Upper lobe of right lung (tissue), 1 donor: ENCODE measurements at places on chromosomes 16 and 17. TPM values are rescaled to one million over a fixed set of nuclear protein-coding genes. Genes with fewer than 3 reads are reported as not detected.

TSR1 gene
- 17.7 TPM for total RNA-seq

KCTD19 gene
- 1.4 TPM for total RNA-seq

TNFRSF13B gene
- not detected for total RNA-seq

QRICH2 gene
- total RNA-seq = 3.4 TPM

MT1M gene
- 40.3 TPM for total RNA-seq

RPS15A gene
- 983 TPM for total RNA-seq

KRT35 gene
- total RNA-seq = not detected

VPS9D1 gene
- total RNA-seq = 15.7 TPM

RHBDL1 gene
- total RNA-seq = 2.0 TPM

KCNH4 gene
- total RNA-seq = 0.26 TPM

EME1 gene
- 1.3 TPM for total RNA-seq

GRCh38 chr17:83100220-83100852, 20.9 kb downstream of the METRNL start:
- DNase-seq = no peak

- DNase-seq = no peak
Measured at GRCh38 chr17:42202159-42202558, 7.9 kb upstream of the GHDC start.

- no peak for DNase-seq
Measured at GRCh38 chr16:3112881-3113574, 642 bp downstream of the ZNF205 start.

GRCh38 chr17:19724501-19725420, 8.4 kb upstream of the SLC47A2 start:
- peak; percentile 91 for DNase-seq

DNA sequence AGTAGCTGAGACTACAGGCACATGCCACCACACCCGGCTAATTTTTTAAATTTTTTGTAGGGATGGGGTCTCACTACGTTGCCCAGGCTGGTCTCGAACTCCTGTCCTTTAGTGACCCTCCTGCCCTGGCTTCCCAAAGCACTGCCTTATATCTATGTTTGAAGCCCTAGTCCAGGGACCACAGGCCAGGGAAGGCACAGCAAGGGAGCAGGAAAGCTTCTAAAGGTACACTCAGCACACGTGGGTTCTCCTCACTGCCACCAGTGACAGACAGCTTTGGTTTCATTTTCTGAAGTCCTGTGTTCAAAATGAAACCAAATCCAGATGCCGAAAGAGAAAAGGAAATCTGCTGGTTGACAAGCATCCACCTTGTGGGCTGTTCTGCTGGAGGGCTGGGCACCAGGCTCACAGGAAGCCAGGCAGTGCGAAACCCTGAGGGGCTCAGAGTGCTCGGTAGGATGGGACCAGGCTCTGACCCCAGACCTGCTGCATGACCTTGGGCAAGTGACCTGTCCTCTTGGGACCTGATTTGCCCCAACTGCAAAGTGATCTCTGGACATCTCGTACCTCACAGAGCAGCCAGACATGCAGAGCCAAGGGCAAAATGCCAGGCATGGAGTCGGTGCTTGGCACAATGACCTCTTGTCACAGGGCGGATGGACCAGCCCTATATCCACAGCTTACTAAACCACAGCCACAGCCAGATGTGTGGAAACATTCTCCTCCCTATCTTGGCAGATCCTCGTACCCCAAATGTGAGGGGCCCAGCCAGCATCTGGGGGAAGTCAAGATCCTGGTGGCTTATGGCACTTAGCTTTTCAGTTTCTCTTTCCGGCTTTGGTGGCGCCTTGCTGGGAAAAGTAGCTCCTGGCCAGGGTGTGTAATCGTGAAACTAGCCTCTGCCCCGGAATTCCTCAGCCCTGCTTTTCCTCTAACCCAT, 2.8 kb upstream of the SOCS1 start:
- no peak for DNase-seq

DNA sequence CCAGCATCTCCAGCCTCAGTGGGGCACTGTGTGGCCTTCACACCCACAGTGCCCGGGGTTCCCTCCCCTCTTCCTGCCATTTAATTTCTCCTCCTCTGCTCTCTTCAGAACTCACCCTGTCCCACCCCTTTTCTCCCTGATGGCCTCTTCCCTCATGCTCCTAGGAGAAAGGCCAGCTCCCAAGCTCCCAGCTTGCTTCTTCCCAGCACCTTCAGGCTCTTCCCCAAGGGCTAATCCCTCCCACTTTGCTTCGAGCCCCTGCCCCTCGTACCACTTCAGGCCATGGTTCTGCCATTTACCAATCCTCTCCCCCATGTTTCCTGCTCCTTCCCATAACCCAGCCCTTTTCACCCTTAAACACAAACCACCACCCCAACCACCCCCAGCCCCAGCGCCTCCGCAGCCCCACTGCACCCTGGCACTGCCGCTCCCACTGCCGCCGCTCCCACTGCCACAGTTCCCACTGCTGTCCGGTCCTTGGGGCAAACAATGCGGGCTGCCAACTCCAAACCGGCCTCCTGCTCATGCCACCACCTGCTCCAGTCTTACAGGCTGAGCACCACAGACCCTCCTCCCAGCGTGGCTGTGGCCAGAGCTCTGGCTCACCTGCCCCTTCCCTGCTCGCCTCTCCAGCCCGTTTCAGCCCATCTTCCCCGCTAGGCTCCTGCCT, 28.6 kb downstream of the ADAM11 start:
- peak; percentile 64 for DNase-seq

DNA sequence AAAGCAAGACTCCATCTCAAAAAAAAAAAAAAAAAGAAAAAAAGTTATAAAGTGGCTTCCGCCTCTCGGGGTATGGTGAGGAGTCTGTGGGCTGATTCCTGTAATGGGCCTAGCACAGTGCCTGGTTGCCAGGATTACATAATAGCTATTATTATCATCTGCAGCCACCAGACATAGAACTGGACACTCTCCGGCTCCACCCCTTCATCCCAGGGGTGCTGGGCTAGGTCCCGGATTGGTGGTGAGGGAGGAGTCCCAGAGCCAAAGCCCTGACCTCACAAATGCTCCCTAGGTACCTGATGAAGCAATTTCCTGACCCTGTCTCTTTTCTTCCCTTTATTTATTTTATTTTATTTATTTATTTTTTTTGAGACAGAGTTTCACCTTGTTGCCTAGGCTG, 11.6 kb upstream of the ADGRG1 start:
- peak; percentile 34 for DNase-seq

DNA sequence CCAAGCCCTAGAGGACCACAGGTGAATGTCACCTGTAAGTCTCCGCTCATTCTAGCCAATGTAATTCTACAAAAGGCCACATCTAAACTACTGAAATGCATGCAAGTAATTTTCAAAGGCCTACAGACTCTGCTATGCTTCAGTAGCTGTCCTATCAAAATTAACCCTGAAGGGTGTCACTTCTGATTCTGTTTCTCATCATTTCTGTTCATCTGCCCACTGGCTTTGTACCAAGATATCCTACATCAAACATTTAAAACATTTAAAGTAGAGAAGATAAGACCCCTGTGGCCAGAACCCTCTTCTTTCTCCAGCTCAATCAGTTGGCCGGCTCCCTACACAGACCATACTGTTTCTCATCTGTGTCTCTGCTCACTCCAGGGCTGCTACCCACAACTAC, 21.5 kb downstream of the PHF12 start:
- no peak for DNase-seq

DNA sequence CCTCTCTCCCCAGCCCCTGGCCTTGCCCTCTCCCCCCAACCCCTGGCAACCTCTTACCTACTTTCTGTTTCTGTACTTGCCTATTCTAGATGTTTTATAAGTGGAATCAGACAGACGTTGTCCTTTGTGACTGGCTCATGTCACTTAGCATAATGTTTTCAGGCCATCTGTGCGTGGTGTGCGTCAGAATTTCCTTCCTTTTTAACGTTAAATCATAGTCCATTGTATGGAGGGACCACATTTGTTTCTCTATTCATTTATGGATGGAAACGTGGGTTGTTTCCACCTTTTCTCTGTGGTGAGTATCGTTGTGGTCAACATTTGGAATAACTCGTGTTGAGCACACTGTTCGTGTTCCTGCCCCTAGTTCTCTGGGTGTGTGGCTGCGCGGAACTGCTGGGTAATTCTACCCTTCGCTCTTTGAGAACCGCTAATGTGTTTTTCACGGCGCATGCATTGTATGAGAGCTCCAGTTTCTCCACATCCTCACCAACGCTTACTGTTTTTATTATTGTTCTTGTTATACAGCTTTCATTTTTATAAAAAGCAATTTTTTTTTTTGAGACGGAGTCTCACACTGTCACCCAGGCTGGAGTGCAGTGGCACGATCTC, 26.3 kb downstream of the ACTG1 start:
- DNase-seq = no peak

GRCh38 chr16:77067900-77068299, 123.1 kb upstream of the MON1B start:
- no peak for DNase-seq

- no peak for DNase-seq
Measured at GRCh38 chr17:56178203-56178602, 24.9 kb downstream of the ANKFN1 start.

GRCh38 chr16:67157892-67158635, 1.6 kb downstream of the TRADD start:
- DNase-seq = no peak

GRCh38 chr16:17885659-17886207, 415.0 kb upstream of the XYLT1 start:
- no peak for DNase-seq

DNA sequence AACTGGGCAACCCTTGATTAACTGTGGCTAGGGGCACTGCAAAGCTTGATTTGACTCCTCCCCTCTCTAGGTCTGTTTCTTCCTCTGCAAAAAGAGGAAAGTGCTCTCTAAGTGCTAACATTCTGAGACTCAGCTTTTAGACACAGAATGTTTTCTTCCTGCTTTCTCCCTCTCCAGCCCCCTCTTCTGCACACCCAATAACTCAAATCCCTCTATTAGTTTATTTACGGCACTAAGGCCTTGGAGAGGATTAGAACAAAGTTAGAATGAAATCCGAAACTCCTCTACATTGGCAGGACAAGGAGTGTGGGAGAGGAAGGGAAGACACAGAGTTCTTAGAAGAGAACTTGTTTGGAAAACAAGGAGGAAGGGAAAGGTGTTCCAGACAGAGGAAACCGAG, 3.3 kb upstream of the SBK1 start:
- no peak for DNase-seq

GRCh38 chr16:57127836-57128235, 35.5 kb downstream of the CPNE2 start:
- no peak for DNase-seq

DNA sequence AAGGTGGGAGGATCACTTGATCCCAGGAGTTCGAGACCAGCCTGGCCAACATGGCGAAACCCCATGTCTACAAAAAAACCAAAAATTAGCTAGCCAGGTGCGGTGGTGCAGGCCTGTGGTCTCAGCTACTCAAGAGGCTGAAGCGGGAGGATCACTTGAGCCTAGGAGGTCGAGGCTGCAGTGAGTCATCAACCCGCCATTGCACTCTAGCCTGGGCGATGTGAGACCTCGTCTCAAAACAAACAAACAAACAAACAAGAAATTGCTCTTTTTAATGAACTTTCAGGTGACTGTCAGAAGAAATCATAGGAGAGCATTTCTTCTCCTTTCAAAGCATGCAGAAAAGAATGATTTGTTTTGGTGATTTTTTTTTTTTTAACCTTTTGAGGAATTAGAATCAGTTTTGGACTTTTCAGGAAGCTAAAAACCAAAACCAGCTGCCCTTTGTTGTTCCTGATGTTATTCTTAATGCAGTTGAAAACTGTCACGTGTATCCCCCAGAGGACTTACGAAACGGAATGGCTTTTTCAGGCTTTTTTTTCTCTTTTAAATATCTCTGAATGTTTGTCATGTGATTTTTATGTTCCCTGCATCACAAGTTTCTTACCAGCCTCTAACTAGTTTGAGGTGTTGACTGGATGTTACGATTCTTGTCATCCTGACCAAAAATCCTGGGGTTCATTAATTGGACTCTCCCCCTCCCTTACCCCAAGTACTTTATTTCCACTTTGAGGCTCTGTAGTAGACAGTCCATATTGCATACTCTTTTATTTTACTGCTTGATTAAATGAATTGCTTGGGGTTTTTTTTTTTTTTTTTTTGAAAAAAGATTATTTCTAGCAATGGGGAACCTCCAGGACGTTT, 34.1 kb downstream of the SNX29 start:
- no peak for DNase-seq
